Lung (tissue), 17 donors: ENCODE measurements at places on chromosomes 6 and 20. TPM values are rescaled to one million over a fixed set of nuclear protein-coding genes. Genes with fewer than 3 reads are reported as not detected.

- no peak overlapping the region for H3K27ac ChIP-seq
- no peaks in the 10 kb centered on the region for H3K4me1 ChIP-seq
- H3K36me3 ChIP-seq = no peaks in the 10 kb centered on the region
- H3K4me3 ChIP-seq = no peak overlapping the region
Measured at GRCh38 chr6:127879685-127880084, 21.2 kb downstream of the THEMIS start.

GRCh38 chr20:275791-276190 is 14.8 kb downstream of the C20orf96 start:
- no peak overlapping the region for H3K4me3 ChIP-seq
- H3K27ac ChIP-seq = no peak overlapping the region
- no peaks in the 10 kb centered on the region for H3K4me1 ChIP-seq
- H3K36me3 ChIP-seq = peaks cover 12% of the 10 kb centered on the region
- H3K27me3 ChIP-seq = no peaks in the 10 kb centered on the region

DNA sequence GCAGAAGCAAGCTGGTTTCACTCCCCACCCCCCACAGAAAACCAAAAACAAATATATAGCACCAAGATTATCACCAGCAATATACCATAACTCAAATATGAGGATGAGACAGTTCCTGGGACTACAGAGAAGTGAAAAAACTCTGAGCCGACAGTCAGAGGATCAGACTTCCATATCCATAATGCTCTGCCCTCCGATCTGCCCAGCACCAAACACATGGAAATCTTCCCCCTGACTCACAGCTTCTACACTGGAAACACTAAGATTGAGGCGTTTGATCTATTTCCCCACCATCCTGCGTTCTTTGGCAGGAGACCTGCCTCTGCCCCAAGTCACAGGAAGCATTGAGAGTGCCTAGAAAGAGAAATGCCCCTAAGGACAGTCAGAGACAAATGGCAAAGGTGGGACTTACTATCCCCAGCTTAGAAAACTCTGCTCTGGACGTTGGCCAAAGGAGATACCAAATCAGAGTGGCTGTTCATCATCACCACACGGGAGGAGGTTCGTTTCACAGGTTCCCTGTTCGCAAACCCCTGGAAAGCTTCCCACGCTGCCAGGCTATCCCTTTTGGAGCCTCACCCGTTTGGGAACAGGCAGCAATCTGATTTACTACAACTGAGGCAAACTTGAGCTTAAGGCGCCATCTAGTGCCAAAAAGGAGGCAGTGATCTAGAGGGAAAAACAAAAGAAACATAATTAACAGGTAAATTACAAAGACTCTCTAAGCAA is 48.7 kb upstream of the SRSF6 start:
- H3K4me3 ChIP-seq = no peak overlapping the region
- H3K27me3 ChIP-seq = no peaks in the 10 kb centered on the region
- peaks cover 2% of the 10 kb centered on the region for H3K4me1 ChIP-seq
- peak overlapping the region; percentile 14 for H3K27ac ChIP-seq

DNA sequence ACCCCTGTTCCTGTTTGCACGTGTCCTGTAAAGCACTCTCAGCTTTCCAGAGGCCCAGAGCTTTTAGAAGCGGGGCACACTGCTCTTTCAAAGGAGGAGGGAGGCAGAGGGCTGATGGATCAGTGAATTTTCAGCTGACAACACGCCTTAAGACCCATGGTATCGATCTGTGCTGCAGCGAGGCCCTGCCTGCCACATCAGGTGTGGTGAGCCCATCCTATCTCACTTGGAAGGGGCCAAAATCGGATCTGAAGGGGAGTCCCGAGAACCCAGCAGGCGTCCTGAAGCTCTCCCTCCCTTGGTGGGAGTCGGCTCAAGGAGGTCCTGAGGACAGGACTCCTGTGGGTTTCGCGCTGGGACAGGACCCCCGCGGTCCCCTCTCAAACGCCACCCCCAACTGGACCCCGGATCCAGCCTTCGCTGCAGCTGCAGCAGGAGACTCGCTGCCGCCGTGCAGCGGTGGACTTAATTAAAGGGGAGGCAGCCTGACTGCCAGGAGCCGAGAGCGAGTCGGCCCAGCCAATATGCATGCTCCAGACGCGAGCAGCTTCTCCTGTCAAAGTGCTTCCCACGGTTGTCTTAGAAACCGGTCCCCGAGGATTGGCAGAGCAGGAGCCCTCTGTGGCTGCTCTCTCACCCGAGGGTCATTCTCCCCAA is 580.0 kb upstream of the ZNF337 start:
- H3K4me1 ChIP-seq = no peaks in the 10 kb centered on the region
- no peaks in the 10 kb centered on the region for H3K36me3 ChIP-seq
- no peak overlapping the region for H3K4me3 ChIP-seq
- DNase-seq = peak; percentile 20

DNA sequence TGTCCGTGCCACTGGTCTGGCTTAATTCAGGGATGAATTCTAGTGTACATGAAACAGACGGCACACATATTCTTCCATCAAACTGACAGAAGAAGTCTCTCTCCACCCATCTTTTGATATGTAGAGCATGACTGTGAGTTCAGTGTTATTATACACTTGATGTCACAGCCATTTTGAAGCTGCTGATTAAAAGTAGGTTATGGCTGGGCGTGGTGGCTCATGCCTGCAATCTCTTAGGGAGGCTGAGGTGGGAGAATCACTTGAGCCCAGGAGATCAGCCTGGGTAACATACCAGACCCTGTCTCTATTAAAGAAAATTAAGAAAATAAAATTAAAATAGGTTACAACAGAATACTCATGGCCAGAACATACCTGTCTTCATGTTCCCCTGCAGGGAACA is 20.7 kb downstream of the C6orf15 start:
- no peak for DNase-seq
- H3K4me3 ChIP-seq = no peak overlapping the region
- H3K4me1 ChIP-seq = no peaks in the 10 kb centered on the region
- H3K36me3 ChIP-seq = no peaks in the 10 kb centered on the region
- no peak overlapping the region for H3K27ac ChIP-seq

GRCh38 chr6:169095153-169095552 is 158.5 kb downstream of the THBS2 start:
- no peak for DNase-seq
- peaks cover 2% of the 10 kb centered on the region for H3K27me3 ChIP-seq
- H3K4me1 ChIP-seq = peaks cover 5% of the 10 kb centered on the region
- H3K4me3 ChIP-seq = no peak overlapping the region
- no peaks in the 10 kb centered on the region for H3K36me3 ChIP-seq

GRCh38 chr20:87401-87800 is at the start of gene DEFB125:
Gene DEFB125 (plus strand): TSS chr20:87672. CDS start chr20:87710, 38 bp downstream.
- H3K36me3 ChIP-seq = no peaks in the 10 kb centered on the region
- no peak for DNase-seq
- no peaks in the 10 kb centered on the region for H3K4me1 ChIP-seq
- no peak within 1 kb of the TSS for H3K4me3 ChIP-seq

- no peaks in the 10 kb centered on the region for H3K36me3 ChIP-seq
- H3K27ac ChIP-seq = peak overlapping the region; percentile 68
Measured at GRCh38 chr20:50729901-50730764, 1.2 kb upstream of the PARD6B start.

GRCh38 chr20:36331209-36331608 is 25.1 kb downstream of the DLGAP4 start:
- no peak for DNase-seq
- H3K27ac ChIP-seq = no peak overlapping the region
- no peaks in the 10 kb centered on the region for H3K36me3 ChIP-seq
- no peak overlapping the region for H3K4me3 ChIP-seq
- no peaks in the 10 kb centered on the region for H3K4me1 ChIP-seq

DNA sequence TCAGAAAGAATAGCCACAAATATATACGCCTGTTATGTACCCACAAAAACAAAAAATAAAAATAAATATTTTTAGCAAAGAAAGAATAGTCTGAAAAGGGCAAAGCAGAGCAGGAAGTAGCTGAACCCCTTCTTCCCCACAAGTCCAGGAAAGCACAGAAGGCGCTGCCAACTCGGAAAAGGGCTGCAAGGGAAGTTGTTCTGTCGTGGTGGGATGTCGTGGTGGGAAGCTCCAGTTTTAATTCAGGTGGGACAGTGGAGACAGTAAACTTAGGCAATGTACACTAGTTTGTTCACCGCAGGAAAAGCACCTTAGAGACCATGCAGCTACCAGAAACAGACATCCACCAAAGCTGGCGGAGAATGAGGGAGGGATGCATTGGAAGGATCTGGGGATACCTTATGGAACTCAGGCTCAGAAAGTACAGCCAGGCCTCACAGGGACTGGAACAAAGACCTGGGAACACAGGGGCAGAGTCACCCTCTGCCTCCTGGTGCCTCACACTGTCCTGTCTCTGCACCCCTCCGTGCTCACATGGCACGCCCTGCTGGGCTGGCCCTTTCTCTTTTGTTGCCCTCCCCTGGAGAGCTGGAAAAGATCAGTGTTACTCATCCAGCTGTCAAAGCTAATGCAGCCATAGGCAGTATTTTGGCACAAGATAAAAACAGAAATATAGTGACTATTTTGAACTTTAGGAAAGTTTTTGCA is 3.3 kb upstream of the APMAP start:
- no peaks in the 10 kb centered on the region for H3K36me3 ChIP-seq
- no peak for DNase-seq
- H3K27me3 ChIP-seq = no peaks in the 10 kb centered on the region
- H3K4me3 ChIP-seq = no peak overlapping the region

GRCh38 chr6:147023148-147023547 is 181.1 kb upstream of the STXBP5 start:
- no peaks in the 10 kb centered on the region for H3K27me3 ChIP-seq
- no peaks in the 10 kb centered on the region for H3K4me1 ChIP-seq
- H3K36me3 ChIP-seq = no peaks in the 10 kb centered on the region
- DNase-seq = no peak
- no peak overlapping the region for H3K27ac ChIP-seq
- no peak overlapping the region for H3K4me3 ChIP-seq

The SLC35B3 gene
- total RNA-seq = 18.1 TPM

The DTNBP1 gene
- 23.9 TPM for total RNA-seq

The SYTL3 gene
- total RNA-seq = 20.0 TPM

The ADA gene
- total RNA-seq = 9.8 TPM

The PABPC1L gene
- 34.5 TPM for total RNA-seq

The EBF4 gene
- total RNA-seq = 15.8 TPM

The KPNA5 gene
- 11.2 TPM for total RNA-seq
